Subcutaneous preadipocyte (primary cell): ENCODE measurements at places on chromosomes 3 and 15. TPM values are rescaled to one million over a fixed set of nuclear protein-coding genes. Genes with fewer than 3 reads are reported as not detected.

Gene LRRC31
- total RNA-seq: not detected in 2 replicates

Gene GRK7
- total RNA-seq: not detected in 2 replicates

Gene NUTM1
- total RNA-seq: not detected in 2 replicates

Gene MKRN3
- 2.3 TPM in 1 of 2 replicates, not detected in the other for total RNA-seq

Gene EFL1
- 21.7 and 31.7 TPM in 2 replicates for total RNA-seq

Gene COL6A6
- under 0.01 and 0.20 TPM in 2 replicates for total RNA-seq

Gene FBLN2
- total RNA-seq: 43.0 and 119 TPM in 2 replicates

Gene NAALADL2
- 15.1 and 19.0 TPM in 2 replicates for total RNA-seq

Gene PAQR9
- 0.20 TPM in 1 of 2 replicates, not detected in the other for total RNA-seq

Gene PCLAF
- total RNA-seq: 44.6 and 60.3 TPM in 2 replicates

Gene MAP3K13
- total RNA-seq: 10.3 and 14.5 TPM in 2 replicates

Gene SNX22
- total RNA-seq: under 0.01 and 0.39 TPM in 2 replicates

Gene GHSR
- not detected in 2 replicates for total RNA-seq

Gene SHC4
- 0.39 and 0.73 TPM in 2 replicates for total RNA-seq

Gene FAM107A
- under 0.01 TPM in 1 of 2 replicates, not detected in the other for total RNA-seq

Gene KNL1
- 20.6 and 40.9 TPM in 2 replicates for total RNA-seq

Gene AP4E1
- total RNA-seq: 10.3 and 14.9 TPM in 2 replicates

Gene DENND4A
- 25.4 and 30.5 TPM in 2 replicates for total RNA-seq

Gene COL6A5
- total RNA-seq: not detected in 2 replicates

Gene INSYN1
- 0.59 and 0.73 TPM in 2 replicates for total RNA-seq

Gene TGM5
- total RNA-seq: not detected in 2 replicates

Gene CKMT1A
- not detected in 2 replicates for total RNA-seq

Gene AP3B2
- under 0.01 TPM in 2 replicates for total RNA-seq

Gene CEMIP
- total RNA-seq: 1.4 and 8.5 TPM in 2 replicates

Gene PAK2
- 37.1 and 53.0 TPM in 2 replicates for total RNA-seq

Gene SPESP1
- total RNA-seq: 4.8 and 8.8 TPM in 2 replicates

Gene CNTN6
- not detected in 2 replicates for total RNA-seq

Gene RCCD1
- total RNA-seq: 13.6 and 16.6 TPM in 2 replicates

Gene TMOD2
- 9.2 and 11.0 TPM in 2 replicates for total RNA-seq

Gene BCL2A1
- 0.20 and 1.1 TPM in 2 replicates for total RNA-seq

Gene FBXL22
- total RNA-seq: 0.20 and 2.6 TPM in 2 replicates

Gene ZNF592
- total RNA-seq: 7.7 and 10.4 TPM in 2 replicates

Gene TMC3
- total RNA-seq: not detected in 2 replicates

Gene SLC22A14
- 0.20 and 1.5 TPM in 2 replicates for total RNA-seq

Gene SETD2
- total RNA-seq: 25.7 and 31.5 TPM in 2 replicates

Gene CCDC13
- total RNA-seq: 1.4 and 2.2 TPM in 2 replicates

Gene IL16
- total RNA-seq: 1.6 and 4.0 TPM in 2 replicates

Gene MYO5C
- 0.20 and 0.73 TPM in 2 replicates for total RNA-seq

Gene RASGRF1
- not detected in 2 replicates for total RNA-seq

Gene GPR15
- total RNA-seq: not detected in 2 replicates

Gene RTP4
- 0.20 and 1.1 TPM in 2 replicates for total RNA-seq

Gene SAMMSON
- not detected in 2 replicates for total RNA-seq

Gene CCR3
- not detected in 2 replicates for total RNA-seq

Gene RHOA
- total RNA-seq: 535 and 567 TPM in 2 replicates

Gene MESP2
- 0.78 and 1.1 TPM in 2 replicates for total RNA-seq

Gene RTP1
- total RNA-seq: not detected in 2 replicates

Gene EPHB1
- 0.20 and 0.73 TPM in 2 replicates for total RNA-seq

Gene PLIN1
- total RNA-seq: not detected in 2 replicates

Gene PPARG
- total RNA-seq: 84.1 and 121 TPM in 2 replicates

Gene LARP6
- total RNA-seq: 28.3 and 30.9 TPM in 2 replicates

Gene FBXW12
- total RNA-seq: 0.20 TPM in 1 of 2 replicates, not detected in the other

Gene MAP6D1
- total RNA-seq: 0.73 and 3.9 TPM in 2 replicates
